ENCODE measurements at places on chromosomes 4 and X.

DNA sequence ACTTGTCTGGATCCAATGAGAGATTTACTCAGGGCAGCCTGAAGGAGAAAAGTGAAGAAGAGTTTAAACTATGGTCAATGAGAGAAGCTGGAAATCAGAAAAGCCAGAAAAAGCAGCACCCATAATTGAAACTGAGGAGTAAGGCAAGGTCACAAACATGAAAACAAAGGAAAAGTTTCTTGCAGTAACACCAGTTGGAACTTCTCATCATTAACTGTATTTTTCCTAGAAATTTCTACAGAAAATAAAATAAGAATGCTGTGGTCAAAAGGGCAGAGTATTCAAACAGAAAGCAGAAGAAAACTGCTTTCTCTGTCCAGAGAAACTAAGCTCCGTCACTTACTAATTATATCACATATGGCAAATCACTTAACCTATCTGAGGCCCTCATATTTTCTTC, 102.2 kb downstream of the OR13H1 start:
- no peak for DNase-seq

DNA sequence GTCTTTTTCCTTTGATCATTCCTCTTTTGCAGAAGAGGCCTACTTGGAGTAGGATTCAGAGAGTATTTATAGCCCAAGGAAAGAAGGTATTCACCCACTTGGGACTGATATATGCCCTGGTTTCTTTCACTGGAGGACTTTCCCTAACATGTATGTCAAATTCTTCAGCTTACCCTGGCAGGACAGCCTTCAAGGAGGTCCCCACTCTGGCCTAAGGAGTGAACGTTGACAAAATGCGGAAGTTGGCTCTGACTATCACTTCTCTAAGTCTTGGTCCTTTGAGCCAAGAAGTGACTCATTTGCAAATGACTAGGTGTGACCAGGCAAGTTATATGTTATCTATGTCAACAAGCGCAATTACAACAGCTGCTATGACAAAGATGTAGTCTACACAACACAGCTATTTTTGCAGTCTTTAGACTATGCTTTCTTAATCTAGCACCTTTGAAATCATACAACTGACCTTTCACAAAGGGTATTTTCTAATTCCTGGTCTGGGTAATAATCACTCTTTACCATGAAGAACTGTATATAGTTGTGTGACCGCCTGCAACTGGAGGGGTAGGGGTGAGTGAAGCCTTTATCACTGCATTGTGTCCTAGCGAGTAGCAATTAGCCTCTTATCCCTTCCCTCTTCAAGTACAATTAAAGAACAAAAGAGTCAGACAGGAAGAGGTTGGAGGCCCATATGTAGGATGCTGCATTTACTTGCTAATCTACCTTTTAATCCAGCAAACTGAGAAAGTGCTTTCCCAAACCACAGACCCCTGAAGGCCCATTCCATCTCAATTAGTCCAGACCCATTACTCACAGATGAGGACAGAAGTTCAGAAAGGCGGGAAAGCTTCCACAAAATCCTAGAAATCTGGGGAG, 50.1 kb downstream of the RASGEF1B start:
- no peak for DNase-seq

GRCh38 chrX:132561483-132561882, 72.6 kb upstream of the MBNL3 start:
- DNase-seq = no peak

- DNase-seq = no peak
Measured at GRCh38 chr4:14131335-14131734, 503.8 kb upstream of the BOD1L1 start.

- peak; percentile 68 for DNase-seq
Measured at GRCh38 chr4:16253127-16253960, 27.1 kb upstream of the TAPT1 start.

DNA sequence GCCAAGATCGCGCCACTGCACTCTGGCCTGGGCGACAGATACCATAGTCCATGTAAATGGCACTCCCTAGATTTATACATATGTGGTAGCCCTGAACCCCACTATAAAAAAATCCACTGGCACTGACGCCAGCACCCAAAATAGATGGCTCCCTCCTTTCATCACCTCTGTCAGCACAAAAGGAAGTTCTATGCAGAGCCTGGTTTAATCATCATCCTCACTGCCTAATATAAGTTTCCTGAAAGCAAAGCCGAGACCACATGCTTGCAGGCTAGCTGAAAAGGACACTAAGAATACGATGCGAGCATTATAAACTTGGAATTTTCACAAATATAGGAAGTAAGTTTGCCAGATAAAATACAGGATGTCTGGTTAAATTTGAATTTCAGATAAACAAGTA, 27.5 kb upstream of the DOCK11 start:
- no peak for DNase-seq

GRCh38 chrX:79078114-79078513, 66.4 kb upstream of the GPR174 start:
- DNase-seq = no peak

DNA sequence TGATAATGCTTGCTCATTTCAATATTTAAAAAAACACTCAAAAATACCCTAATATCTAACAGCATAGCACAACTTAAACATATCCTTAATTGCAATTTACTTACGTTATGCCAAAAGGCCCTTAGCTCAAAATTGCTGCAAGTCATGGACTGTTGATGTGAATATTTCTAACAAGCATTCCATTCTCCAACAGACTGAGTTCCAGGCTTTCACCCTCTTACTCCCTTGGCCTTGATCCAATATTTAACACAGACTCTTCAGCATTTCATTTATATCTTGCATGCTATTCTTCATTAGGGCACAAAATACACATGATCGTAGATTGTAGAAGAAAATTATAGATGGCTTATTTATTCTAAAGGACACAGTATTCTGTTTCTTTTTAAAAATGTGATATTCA, 96.5 kb downstream of the RNF150 start:
- DNase-seq = no peak

DNA sequence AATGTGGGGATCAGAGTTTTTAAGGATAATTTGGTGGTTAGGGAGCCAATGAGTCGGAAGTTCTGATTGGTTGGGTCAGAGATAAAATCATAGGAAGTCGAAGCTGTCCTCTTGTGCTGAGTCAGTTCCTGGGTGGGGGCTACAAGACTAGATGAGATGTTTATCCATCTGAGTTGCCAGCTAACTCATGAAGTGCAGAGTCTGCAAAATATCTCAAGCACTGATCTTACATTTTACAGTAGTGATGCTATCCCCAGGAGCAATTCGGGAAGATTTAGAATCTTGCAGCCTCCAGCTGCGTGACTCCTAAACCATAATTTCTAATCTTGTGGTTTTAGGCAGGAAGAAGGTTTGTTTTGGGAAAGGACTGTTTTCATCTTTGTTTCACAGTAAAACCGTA, 565.8 kb upstream of the SPANXN1 start:
- DNase-seq = peak; percentile 4

DNA sequence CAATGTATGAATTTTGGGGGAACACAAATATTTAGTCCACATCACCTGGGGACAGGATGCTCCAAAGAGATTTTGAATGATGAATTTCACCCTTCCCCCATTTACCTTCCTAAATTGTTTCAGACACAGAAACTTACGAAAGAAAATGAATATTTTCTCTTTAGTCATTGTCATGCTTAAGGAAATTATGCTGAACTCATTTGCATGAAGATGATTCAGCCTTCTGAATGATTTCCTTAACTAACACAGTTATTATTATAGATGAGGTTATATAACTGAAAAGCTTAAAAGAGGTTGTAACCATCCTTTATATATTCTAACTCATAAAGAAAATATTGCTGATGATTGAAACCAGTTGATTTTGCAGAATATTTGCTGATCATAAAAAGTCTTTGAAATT, 61.1 kb downstream of the KCNIP4 start:
- DNase-seq = no peak

GRCh38 chrX:15903186-15903681, 48.6 kb upstream of the AP1S2 start:
- no peak for DNase-seq

DNA sequence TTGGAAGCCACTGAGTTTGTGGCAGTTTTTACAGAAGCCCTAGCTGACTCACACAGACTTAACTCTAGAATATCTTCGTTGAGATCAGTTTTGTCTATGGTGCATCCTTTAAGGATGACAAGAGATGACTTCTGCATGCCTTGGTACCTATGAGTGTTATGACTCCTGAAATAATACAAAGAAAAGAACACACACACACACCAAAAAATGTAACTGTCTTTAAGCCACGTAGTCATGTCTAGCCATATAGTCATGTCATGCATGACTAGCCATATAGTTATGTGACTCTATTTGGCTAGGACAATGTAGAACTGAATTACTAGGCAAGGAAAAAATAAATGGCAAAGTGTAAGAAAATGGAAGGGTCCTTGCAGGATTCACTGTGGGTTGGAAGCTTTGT, 447.8 kb downstream of the NLGN4X start:
- DNase-seq = no peak

DNA sequence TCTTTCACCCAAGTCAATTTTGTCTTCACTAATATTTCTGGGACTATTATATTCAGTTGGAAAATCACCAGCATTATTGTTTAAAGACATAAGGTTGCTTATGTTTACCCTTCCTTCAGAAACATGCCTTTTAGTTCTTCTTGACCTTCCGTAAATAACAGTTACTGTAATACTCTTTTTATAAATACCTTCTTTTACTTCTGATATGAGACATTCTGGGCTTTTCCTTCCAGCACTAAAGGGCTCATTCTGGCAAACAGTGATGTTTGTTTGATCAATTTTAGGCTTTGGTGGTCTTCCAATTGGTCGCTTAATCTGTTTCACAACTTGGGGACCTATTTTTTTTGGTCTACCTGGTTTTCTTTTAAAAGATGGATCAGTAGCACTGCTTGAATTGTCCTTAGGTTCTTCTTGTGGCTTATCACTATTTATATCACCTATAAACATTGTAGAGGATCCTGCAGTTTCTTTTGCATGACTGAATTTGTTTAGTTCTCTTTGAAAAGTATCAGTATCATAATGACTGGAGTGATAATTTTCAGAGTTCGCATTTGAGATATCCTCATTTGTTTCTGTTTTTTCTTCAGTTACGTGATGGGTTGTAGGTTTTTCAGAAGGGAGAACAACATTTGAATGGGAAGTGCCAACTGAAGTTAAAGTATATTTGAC, 64.8 kb downstream of the NCAPG start:
- no peak for DNase-seq

GRCh38 chrX:67563469-67564448, 19.9 kb downstream of the AR start:
- no peak for DNase-seq

DNA sequence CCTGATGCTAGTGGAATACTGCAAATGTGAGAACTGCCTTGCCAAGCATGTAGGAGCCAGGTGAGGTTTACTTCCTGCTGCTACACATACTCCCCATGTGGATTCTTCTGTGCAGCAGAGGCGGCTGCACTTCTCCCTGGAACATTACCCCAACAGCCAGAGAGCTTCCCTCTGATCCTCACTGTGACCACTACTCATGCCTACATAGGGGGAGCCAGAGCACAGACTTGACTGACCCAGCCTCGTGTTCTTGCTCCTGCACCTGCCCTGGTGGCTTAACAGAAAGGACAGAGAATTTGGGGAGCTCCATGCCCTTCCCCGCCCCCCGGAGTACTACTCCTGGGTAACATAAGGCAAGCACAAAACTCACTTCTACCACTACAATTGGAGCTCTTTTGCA, 38.4 kb downstream of the UGT2A2 start:
- DNase-seq = no peak

GRCh38 chr4:19684084-19684483, 567.6 kb upstream of the SLIT2 start:
- DNase-seq = no peak

DNA sequence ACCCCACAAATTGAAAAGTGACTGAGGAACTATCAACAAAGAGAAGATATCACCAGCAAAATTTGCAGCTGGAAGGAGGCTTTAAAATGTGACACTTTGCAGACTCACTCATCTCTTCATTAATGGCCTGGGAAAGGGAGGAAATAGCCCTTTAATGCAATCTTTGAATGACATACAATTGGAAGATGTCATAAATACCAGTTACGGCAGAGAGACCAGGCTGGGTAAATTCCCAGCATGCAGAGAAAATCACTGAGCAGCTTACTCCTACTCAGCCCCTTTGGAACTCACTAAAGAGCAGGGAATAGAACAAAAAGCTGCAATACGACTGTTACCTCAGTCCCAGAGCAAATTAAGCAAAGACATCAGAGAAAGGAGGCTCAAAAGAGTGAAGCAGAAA, 238.9 kb downstream of the HS3ST1 start:
- DNase-seq = no peak

DNA sequence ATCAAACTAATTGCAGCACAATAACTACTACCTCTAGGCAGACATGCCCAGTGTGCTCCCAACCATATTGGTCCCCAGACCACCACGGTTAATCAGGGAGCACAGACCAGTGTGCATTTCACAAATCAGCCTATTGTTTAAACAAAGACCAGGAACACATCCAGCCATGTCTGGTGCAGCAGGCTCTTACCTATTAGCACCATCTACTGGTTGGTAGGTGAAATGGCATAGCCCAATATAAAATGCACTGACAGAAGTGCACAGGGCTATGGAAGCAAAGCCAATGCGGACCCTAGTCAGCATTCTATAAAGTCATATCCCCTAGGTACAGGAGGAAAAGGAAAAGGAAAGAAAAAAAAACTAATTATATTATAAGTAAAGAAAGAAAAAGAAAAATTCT, 15.5 kb upstream of the CYLC1 start:
- DNase-seq = peak; percentile 5

DNA sequence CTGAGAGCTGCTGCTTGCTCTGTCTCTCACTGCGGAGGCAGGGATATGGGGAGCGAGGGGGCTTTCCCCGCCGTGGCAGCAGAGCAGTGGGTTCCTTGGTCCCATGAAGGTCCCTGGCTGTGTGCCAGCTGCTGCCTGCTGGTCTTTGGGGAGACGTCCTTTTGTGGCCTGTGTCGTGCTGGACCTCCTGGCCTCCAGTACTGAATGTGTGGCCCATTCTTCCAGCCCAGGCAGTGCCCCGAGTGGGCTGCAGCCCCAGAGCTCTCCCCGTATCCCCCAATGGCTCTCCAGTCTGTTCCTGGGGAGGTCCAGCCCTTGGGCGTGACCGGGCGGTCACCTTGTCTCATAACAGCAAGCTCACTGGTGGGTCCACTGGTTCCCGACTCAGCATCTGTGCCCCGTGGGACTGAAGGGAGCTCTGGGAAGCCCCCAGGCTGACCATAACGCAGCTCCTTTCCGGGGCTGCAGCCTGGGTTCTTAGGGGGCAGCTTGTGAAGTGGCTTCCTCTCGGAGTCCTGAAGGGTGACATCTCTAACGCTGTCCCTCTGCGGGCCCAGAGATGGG, 115.6 kb downstream of the SMIM20 start:
- no peak for DNase-seq

DNA sequence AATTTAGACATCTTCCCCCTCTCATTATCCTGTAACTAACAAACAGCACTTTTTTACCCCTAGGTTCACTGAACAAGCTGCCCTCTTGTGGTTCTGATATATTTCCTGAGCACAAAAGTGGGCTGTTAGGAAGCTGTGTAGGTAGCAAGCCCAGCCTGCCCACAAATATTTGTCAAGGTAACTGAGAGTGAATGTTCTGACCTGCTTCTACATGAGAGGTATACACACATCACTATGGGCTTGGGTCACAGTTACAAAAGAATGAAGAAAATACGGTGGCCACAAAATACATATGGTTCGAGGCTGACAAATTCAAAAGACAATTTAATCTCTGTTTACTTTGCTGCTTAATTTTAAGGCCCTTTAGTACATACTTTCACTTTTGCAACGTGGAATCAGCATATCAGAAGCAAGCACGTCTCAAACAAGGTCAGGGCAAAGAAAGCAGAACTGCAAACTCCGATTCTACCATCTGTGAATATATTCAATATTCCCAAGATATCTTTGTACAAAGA, 78.7 kb downstream of the RBM47 start:
- DNase-seq = peak; percentile 32

Measured in fibroblast of the conjunctiva (primary cell).